ENCODE measurements at places on chromosomes 7 and 10.

DNA sequence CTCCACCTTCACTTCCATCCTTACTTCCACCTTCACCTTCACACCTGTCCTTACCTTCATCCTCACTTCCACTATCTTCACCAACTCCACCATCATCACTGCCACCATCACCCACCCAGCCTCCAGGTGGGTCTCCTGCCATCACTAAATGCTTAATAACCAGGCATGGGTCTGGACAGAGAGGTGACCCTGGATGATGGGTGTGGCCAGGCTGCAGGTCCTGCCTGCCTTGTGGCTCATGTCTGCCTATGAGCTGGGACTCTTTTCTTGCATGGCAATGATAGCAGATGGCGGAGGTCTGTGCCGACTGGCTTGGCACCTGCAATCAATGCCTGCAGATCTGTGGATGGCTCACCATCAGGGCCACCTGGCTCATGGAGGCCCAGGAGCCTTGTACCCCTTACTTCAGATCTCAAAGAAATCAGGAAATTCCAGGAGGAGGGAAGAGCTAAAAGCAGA, 60.1 kb upstream of the ELN start:
- DNase-seq = no peak

DNA sequence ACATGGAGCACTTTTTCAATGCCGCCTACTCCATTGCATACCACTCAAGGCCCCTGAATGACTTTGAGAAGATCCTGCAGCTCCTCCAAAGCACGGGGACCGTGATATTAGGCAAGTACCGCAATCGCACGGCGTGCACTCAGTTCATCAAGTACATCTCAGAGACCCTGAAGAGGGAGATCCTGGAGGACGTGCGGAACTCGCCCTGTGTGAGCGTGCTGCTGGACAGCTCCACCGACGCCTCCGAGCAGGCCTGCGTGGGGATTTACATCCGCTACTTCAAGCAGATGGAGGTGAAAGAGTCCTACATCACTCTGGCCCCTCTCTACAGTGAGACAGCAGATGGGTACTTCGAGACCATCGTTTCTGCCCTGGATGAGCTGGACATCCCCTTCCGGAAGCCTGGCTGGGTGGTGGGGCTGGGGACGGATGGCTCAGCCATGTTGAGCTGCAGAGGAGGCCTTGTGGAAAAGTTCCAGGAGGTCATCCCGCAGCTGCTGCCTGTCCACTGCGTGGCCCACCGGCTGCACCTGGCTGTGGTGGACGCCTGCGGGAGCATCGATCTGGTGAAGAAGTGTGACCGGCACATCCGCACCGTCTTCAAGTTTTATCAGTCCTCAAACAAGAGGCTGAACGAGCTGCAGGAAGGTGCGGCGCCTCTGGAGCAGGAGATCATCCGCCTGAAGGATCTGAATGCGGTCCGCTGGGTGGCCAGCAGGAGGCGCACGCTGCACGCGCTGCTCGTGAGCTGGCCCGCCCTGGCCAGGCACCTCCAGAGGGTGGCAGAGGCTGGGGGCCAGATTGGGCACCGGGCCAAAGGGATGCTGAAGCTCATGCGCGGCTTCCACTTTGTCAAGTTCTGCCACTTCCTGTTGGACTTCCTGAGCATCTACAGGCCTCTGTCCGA, 12.7 kb upstream of the ATP6V0E2 start:
- DNase-seq = no peak

DNA sequence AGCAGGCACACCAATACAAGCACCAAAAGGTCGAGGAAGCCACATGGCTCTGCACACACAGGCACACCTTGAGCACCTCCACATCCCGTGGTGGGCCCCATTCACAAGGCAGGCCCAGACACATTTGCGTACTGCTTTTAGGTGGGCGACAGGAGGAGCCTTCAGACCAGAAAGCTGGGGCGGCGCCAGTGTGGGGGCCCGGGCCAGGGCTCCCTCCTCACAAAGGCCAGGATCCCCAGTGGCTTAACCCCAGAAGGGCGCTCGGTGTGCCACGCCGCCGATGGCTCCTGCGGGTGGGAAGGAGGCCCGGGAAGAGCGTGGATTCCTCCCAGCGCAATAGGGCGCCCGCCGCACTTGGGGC, 2.8 kb upstream of the SMARCD3 start:
- DNase-seq = no peak

- DNase-seq = no peak
Measured at GRCh38 chr7:157682064-157682945, 345.5 kb downstream of the DNAJB6 start.

Data from CD4-positive, alpha-beta T cell treated with Interferon alpha-2 for 1 hour (primary cell).